ENCODE measurements at places on chromosomes 13 and 19. TPM values are rescaled to one million over a fixed set of nuclear protein-coding genes. Genes with fewer than 3 reads are reported as not detected.

- DNase-seq = no peak
- H3K4me1 ChIP-seq = peaks cover 27% of the 10 kb centered on the region
- no peak overlapping the region for H3K4me3 ChIP-seq
- H3K36me3 ChIP-seq = peaks cover 55% of the 10 kb centered on the region
- no peak overlapping the region for H3K27ac ChIP-seq
Measured at GRCh38 chr19:19657397-19657783, 6.1 kb downstream of the ATP13A1 start.

- H3K27me3 ChIP-seq = no peaks in the 10 kb centered on the region
- H3K4me1 ChIP-seq = no peaks in the 10 kb centered on the region
- no peak for DNase-seq
- no peak overlapping the region for H3K27ac ChIP-seq
- no peaks in the 10 kb centered on the region for H3K36me3 ChIP-seq
Measured at GRCh38 chr13:25377244-25377962, 5.6 kb downstream of the ATP8A2 start.

COQ8B gene
- 10.3 TPM for total RNA-seq

LILRB3 gene
- not detected for total RNA-seq

- no peak for DNase-seq
- no peaks in the 10 kb centered on the region for H3K4me1 ChIP-seq
- H3K27me3 ChIP-seq = no peaks in the 10 kb centered on the region
- no peak overlapping the region for H3K27ac ChIP-seq
Measured at GRCh38 chr19:9474975-9475374, 23.4 kb downstream of the ZNF560 start.

ZNF699 gene
- total RNA-seq = 2.2 TPM

PLPP2 gene
- not detected for total RNA-seq

MATK gene
- total RNA-seq = not detected

NKG7 gene
- total RNA-seq = not detected

DNA sequence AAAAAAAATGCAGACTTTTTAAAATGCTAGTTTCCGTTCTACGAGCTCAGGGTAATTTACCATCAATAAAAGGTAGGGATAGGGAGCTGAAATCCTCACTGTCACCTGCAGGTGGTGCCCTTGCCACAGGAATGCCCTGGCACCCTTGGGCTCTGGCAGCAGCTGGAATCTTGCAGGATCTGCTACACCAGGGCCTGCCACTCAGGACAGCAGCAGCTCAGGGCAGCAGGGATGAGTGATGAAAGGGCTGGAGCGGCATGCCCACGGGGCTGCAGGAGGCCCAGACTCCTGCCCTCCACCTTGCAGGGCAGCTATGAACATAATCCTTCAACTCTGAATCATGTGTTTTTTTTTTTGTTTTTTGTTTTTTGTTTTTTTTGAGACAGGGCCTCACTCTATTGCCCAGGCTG lies 54.0 kb downstream of the GNG7 start:
- peaks cover 31% of the 10 kb centered on the region for H3K4me1 ChIP-seq
- H3K27ac ChIP-seq = no peak overlapping the region
- DNase-seq = peak; percentile 63
- H3K36me3 ChIP-seq = no peaks in the 10 kb centered on the region
- H3K27me3 ChIP-seq = no peaks in the 10 kb centered on the region

DNA sequence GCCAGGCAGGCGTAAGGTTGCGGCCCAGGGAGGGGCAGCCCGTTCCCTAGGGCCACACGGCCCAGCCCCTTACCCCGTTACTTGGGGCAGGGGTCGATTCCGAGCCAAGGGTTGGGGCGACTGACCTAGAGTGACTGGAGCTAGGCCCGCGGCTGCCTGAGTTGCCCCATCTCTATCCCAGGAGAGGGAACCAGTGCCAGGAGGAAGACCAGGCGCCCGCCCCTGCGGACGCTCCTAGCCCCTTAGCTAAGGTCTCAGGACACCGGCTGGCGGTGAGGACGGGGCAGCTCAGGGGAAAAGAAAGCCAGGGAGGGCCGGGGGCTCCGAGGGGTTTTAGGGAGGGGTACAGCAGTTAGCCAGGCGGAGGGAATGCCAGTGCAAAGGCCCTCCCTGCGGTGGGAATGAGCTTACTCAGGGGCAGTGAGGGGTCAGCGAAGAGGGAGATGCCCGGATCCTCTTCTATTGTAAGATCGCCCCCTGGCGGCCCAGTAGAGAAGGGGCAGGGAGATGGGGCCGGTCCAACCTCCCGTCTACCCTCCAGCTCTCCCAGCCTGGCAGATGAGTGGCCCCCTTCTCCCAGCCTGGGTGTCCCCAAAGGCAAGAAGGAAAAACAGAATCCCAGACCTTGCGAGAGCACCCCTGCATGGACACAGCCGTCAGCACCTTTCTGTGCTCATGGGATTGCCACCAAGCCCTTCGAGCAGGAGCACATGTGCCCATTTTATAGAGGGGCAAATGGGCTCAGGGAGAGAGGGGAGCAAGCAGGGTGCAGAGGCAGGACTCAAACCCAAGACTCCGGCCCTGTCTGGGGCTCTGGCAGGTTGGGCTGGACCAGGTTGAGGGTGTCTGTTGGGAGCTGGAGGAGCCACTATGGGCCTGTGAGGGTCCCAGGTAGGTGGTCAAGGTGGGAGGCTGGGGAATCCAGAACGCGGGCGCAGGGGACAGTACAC lies 16.3 kb downstream of the CILP2 start:
- H3K4me1 ChIP-seq = no peaks in the 10 kb centered on the region
- no peak overlapping the region for H3K27ac ChIP-seq
- H3K4me3 ChIP-seq = no peak overlapping the region
- peaks cover 35% of the 10 kb centered on the region for H3K27me3 ChIP-seq
- DNase-seq = no peak

DNA sequence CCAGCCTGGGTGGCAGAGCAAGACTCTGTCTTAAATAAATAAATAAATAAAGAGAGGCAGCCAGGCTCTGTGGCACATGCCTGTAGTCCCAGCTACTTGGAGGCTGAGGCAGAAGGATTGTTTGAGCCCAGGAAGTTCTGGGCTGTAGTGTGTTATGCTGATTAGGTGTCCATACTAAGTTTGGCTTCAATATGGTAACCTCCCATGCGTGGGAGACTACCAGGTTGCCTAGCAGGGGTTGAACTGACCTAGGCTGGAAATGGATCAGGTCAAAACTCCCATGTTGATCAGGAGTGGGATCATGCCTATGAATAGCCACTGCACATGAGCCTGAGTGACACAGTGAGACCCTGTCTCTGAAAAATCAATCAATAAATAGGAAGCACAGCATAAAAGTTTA lies 4.0 kb upstream of the SNRNP70 start:
- no peak for DNase-seq
- no peaks in the 10 kb centered on the region for H3K27me3 ChIP-seq
- no peak overlapping the region for H3K27ac ChIP-seq
- H3K36me3 ChIP-seq = no peaks in the 10 kb centered on the region

LGALS14 gene
- total RNA-seq = not detected

- 0 out of 3 replicates have a peak, but pooled peaks cover 2% of the 10 kb centered on the region for H3K36me3 ChIP-seq
- peaks cover 29% of the 10 kb centered on the region for H3K4me1 ChIP-seq
- no peaks in the 10 kb centered on the region for H3K27me3 ChIP-seq
- peak overlapping the region; percentile 54 for H3K27ac ChIP-seq
- H3K4me3 ChIP-seq = peak overlapping the region; percentile 74
Measured at GRCh38 chr19:51690454-51691073, 2.6 kb upstream of the SPACA6 start.

EID2B gene
- total RNA-seq = 3.6 TPM

ATP4B gene
- total RNA-seq = not detected

DNA sequence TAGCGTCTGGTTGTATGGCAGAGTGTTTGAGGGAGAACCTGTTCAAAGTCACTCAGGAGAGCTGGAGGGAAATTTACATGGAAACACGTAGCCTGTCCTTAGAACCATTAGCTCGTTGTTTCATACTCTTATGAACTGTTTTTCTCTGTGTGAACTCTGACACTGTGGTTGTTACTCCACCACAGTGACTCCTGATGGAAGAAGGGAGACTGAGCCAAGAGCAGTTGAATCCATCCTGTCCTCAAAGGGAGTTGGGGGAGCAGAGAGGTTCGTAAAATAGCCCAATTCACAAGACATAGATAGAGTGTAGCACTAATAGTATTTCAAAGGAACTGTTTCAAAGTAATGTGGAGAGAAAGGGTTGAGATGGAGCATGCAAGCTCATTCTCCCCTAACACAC lies 964.8 kb downstream of the PCDH9 start:
- no peak for DNase-seq
- H3K4me1 ChIP-seq = no peaks in the 10 kb centered on the region
- H3K27me3 ChIP-seq = no peaks in the 10 kb centered on the region
- H3K36me3 ChIP-seq = no peaks in the 10 kb centered on the region

CBLC gene
- total RNA-seq = 1.8 TPM

GRCh38 chr13:107456431-107456830 lies 758.9 kb downstream of the LIG4 start:
- no peaks in the 10 kb centered on the region for H3K4me1 ChIP-seq
- H3K27me3 ChIP-seq = no peaks in the 10 kb centered on the region
- H3K36me3 ChIP-seq = no peaks in the 10 kb centered on the region
- no peak overlapping the region for H3K27ac ChIP-seq
- no peak overlapping the region for H3K4me3 ChIP-seq
- no peak for DNase-seq

- no peaks in the 10 kb centered on the region for H3K27me3 ChIP-seq
- peak overlapping the region; percentile 56 for H3K4me3 ChIP-seq
Measured at GRCh38 chr19:48635966-48636858, 967 bp downstream of the DBP start.

GRCh38 chr13:27808851-27809550 lies 16.7 kb downstream of the GSX1 start:
- no peaks in the 10 kb centered on the region for H3K27me3 ChIP-seq
- no peak overlapping the region for H3K4me3 ChIP-seq
- H3K4me1 ChIP-seq = no peaks in the 10 kb centered on the region
- no peaks in the 10 kb centered on the region for H3K36me3 ChIP-seq
- no peak overlapping the region for H3K27ac ChIP-seq
- no peak for DNase-seq

GEMIN7 gene
- 30.6 TPM for total RNA-seq

DNA sequence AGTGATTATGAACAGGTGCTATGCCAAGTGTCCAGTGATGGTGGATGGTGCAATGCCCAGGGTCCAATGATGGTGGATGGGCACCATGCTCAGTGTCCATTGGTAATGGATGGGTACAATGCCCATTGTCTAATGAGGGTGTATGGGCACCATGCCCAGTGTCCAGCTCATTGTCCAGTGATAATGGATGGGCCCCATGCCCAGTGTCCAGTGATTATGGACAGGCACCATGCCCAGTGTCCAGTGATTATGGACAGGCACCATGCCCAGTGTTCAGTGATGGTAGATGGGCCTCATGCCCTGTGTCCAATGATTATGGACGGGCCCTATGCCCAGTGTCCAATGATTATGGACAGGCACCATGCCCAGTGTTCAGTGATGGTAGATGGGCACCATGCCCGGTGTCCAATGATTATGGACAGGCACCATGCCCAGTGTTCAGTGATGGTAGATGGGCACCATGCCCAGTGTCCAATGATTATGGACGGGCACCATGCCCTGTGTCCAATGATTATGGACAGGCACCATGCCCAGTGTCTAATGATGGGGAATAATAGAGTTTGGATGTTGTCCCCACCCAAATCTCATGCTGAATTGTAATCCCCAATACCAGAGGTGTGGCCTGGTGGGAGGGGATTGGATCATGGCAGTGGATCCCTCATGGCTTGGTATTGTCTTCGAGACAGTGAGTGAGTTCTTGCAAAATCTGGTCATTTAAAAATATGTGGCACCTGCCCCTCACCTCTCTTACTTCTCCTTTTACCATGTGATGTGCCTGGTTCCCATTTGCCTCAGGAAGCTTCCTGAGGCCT lies 87.8 kb downstream of the ANKRD10 start:
- no peak for DNase-seq
- H3K4me3 ChIP-seq = no peak overlapping the region
- H3K27ac ChIP-seq = no peak overlapping the region
- no peaks in the 10 kb centered on the region for H3K4me1 ChIP-seq
- H3K36me3 ChIP-seq = no peaks in the 10 kb centered on the region
- peaks cover 19% of the 10 kb centered on the region for H3K27me3 ChIP-seq

ZNF627 gene
- 12.7 TPM for total RNA-seq

DNA sequence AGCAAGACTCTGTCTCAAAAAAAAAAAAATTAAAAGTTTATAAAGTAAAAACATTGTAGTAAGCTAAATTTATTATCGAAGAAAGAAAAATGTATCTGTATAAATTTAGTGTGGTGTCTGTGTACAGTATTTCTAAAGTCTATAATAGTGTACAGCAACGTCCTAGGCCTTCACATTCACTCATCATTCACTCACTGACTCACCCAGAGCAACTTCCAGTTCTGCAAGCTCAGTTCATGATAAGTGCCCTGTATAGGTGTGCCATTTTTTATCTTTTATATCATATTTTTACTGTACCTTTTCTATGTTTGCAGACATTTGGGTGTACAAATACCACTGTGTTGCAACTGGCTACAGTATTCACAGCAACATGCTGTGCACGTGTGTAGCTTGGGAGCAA lies 118.1 kb downstream of the TNFRSF19 start:
- no peak overlapping the region for H3K4me3 ChIP-seq
- DNase-seq = no peak
- H3K36me3 ChIP-seq = no peaks in the 10 kb centered on the region
- H3K27me3 ChIP-seq = no peaks in the 10 kb centered on the region
- H3K27ac ChIP-seq = no peak overlapping the region
- H3K4me1 ChIP-seq = peaks cover 18% of the 10 kb centered on the region

DNA sequence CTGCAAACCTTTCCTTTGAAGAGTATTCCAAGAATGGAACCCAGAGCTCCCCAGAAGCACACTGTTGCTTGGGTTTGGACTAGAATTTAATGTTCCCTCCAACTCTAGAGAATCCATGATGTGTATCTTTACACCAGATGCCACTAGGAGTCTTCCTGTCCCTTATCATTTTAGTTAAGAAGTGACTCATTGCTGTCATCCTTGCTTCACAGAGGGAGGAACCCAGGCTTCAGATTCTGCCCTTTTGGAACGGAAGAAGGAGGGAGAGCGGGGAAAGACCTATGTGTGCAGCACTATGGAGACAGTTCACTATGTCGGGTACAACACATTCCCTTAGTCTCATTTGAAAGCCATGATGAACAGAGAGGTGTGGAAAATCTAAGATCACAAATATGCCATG lies 2.1 kb upstream of the ATP12A start:
- no peak overlapping the region for H3K4me3 ChIP-seq
- no peak for DNase-seq
- H3K36me3 ChIP-seq = no peaks in the 10 kb centered on the region
- peaks cover 6% of the 10 kb centered on the region for H3K27me3 ChIP-seq
- H3K27ac ChIP-seq = no peak overlapping the region

DNA sequence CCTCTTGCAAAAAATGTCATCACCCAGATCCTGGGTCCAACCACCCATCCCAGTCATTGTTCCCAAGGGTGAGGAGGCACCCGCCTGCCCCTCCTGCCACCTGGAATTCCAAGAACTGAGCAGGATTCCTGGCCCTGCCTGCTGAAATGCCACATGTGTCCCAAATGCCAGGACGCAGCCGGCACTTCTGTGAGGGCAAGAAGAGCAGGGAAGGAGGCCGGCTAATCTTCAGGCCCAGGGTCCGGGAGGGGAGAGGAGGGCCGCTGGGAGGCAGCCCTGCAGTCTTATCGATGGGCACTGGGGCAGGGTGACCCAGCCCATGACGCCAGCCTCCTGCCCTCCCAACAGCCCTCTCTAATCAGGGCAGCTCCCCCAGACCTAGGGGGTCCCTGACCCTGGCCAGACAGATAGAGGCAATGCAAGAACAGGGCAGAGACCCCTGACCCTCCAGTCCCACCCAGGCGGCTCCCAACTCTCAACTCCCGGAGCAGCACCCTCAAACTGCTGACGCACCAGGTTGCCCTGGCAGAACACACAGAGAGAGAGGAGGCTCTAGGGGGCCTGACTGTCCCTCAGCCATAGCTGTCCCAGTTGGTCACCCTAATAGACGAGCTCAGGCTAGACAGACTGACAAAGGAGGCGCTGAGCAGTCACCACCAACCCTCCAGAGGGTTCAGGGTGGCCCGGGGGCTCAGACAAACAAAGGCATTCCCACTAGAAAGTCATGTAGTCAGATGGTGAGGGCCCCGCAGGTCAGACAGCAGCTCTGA lies 1.5 kb downstream of the MFSD12 start:
- no peaks in the 10 kb centered on the region for H3K36me3 ChIP-seq
- DNase-seq = no peak
- peaks cover 54% of the 10 kb centered on the region for H3K4me1 ChIP-seq
- H3K27me3 ChIP-seq = no peaks in the 10 kb centered on the region
- H3K27ac ChIP-seq = no peak overlapping the region
